ENCODE measurements at places on chromosomes 16 and 17.
A peak's percentile ranks its signal among the peaks of the same experiment; 100 is the strongest.

DNA sequence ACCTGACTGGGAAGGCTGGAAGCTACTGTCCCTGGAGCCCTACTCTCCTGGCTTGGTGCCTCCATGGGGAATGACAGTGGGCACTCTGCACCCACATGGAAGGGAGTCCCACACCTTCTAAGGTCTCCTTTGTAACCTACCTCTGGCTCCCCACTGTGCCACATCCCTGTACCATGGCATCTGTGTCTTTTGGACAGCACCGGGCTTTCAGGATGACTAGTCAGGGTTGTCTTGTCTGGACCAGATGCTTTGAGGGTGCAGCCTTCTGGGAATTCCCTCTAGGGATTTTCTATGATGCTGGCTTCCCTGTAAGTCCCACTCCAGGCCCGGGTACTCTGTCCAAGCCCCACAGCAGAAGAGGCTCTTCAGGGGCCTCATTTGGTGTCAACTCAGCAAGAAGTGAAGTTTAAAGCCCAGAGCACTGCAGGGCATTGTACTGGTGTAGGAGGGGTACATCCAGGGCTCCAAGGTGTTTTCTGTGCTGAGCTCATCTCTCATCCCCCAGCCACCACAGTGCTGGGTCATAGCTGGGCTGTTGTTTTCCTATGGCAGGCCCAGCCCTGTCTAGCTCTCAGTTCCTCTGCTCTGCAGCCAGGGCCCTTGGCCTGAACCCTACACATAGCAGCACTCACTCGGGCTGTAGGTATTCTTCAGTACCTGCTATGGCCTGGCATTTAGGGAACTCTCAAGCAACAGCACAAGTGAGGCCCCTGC, 255.3 kb downstream of the CPPED1 start:
- DNase-seq: no peak

DNA sequence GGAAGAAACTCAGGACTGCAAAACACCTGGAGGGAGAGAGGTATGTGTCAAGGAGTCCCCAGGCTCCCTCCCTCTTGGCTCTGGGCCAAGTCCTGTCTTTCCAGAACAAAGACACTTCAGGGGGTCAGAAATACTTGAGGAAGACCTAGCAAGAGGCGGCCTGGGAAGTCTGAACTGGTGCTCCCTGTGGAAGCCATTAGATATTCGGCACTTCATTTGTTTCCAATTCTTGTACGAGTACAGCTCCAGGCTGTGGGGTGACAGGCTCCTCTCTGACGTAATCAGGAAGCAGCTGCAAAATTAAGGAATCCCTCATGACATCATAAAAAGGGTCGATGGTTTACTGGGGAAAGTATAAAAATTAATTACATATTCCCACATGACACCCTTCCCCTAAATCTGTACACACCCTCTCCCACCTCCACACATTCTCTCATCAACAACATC, 108.7 kb downstream of the SMG6 start:
- no peak for DNase-seq

DNA sequence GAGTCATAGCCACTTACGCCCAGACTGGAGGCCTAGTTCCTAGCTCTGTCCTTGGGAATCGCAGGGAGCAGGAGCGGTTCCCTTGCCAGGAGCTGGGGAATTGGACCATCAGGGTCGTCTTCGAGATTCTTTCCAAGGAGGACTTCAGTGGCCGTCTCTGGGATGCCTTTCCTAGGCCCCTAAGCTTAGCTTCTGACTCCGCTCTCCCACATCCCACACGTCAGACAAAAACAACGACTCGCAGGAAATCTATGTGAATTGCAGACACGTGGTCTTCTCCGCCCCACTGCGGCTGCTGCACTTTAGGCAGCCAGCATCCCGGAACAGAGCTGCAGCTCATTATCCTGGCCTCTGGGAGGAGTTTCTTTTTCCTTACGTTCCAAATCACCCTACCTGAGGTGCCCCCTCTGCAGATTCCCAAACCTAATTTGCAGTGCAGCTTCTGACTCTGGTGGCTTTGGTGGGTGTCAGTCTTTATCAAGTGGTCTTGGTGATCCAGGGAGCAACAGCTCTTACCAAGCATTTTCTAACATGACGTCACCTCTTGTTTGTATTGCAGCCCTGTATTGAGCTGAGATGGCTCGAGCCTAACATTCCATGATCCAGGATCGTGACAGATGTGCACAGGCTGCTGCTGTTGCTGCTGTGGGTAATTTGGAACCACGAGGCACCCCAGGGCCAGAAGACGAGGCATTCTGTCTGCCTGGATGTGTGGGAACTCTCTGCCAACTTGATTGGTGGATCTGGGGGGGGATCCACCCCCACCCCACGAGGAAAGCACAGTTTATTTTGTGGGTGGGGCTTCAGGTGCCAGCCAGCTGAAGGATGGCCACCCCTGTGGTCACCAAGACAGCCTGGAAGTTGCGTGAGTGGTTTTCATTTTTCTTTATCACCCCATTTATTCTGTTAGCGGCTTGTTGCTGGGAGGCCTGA, 1.1 kb downstream of the KATNB1 start:
- DNase-seq: peak; percentile 88

GRCh38 chr16:12201216-12201615, 224.7 kb downstream of the SNX29 start:
- DNase-seq: no peak

GRCh38 chr17:28147017-28147416, 104.5 kb downstream of the NLK start:
- no peak for DNase-seq
